ENCODE measurements at places on chromosomes 12 and 14.

DNA sequence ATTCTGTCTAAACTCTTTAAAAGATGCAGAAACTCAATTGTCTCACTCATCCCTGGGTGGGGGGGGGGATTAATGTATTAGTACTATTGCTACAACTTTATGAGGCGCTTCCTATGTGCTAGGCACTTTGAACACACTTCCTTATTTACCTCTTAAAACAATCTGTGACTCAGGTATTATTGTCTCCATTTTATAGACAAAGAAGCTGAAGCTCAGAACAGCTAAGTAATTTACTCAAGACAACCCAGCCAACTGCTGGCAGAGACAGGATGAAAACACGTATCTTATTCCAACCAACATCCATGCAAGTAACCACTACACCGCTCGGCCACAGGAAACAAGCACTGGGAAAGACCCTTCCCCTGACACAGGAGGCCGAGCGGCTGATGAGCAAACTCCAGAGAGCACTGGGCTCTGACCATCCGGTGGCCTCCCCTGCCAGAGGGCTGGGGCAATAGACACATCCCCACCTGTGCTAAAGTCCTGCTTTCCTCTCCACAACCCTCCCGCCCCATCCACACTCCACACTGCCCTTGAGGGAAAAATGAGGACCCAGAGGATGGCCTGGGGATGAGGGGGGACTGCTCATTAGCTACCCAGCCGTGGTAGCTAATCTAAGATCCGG is 244.2 kb downstream of the DPF3 start:
- no peak for DNase-seq

- peak; percentile 32 for DNase-seq
Measured at GRCh38 chr12:112130441-112130998, 5.2 kb downstream of the TRAFD1 start.

DNA sequence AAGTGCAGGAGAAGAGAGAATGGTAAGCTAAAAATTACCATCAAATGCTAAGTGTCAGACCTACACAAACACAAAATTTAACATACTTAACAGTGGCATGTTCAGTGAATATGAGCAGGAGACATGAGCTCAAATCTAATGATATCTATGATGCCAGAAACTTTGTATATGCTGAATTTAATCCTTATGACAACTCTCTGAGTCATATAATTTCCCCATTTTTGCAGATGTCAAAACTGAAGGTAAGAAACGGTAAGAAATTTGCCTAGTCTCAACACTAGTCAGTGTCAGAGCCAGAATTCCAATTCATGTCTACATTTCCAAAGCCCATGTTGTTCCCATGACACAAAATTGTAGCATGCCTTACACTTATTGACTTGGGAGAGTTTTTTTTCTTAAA is 375.8 kb downstream of the APAF1 start:
- no peak for DNase-seq

DNA sequence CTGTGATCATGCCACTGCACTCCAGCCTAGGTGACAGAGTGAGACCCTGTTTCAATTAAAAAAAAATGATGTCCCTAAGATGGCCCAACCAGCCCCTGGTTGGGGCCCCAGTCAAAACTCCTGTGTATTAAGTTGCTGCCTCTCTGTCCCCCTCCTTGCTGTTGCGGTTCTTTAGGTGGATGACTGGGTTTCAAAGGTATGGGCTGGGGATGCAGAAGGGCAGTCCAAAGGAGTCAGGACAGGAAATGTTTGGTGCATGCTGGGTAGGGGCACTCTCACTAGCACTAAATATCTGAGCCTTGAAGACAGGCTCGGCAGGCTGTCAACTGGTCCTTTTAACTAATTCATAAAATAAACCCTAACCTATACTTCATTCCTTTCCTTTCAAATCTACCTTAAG is 12.0 kb upstream of the PIP4K2C start:
- no peak for DNase-seq

GRCh38 chr14:82366803-82367202 is 833.1 kb upstream of the SEL1L start:
- no peak for DNase-seq

DNA sequence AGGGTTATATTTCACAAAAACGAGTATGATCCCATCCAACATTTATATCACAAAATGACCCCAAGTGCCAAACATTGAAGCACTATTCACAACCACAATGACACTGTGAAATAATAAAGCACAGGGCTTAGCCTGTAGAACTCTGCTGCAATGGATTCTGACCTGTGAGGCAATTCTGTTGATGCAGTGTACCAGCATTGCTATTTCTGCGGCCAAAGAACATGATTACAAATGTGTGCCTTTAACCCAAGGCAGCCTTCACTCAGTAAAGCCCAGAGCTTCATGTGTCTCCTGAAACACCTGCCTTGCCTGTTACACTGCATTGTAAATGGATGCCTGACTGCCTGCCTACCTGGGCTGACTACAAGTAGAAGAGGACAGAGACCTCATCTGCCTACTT is 158.0 kb downstream of the PPM1H start:
- DNase-seq, result no peak

- DNase-seq, result no peak
Measured at GRCh38 chr12:69275471-69275891, 36.1 kb downstream of the CPSF6 start.

DNA sequence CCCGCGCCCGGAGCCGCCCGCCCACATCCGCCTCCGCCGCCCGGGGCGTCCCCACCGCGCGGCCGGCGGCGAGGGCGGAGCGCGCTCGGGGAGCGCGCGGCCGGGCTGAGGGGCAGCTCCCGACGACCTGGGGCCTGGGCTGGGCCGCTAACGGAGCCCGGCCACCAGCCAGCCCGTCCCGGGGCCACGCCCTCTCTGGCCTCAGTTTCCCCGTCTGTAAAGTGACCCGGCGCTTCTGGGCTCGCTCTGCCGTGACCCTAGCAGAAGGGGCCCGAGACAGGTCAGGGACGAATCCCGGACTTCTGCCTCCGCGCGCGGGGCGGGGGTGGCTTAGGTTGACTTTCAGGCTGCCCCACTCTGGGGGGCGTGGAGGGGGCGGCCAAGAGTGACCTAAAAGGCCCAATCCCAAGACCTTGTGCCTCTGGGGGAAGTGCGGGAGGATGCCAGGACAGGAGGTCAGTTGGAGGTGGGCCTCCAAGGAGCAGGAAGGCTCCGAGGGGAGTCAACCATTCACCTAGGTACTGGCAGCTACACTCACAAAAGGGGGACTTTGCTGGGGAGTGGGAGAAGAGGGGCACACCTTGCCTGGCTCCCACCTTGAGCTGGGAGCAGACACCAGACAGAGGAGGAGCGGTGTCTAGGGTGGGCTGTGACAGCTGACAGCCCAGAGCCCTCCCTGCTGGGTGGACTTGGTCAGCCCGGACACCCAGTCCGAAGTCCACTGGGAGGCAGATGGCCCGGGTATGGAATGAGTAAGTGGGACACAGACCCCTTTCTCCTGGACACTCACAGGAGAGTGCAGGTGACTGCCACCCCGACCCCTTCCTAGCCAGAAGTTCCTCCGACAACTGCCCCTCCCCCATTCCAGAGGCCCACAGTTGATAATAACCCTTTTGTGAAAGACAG is 486 bp upstream of the AKT1 start:
- peak; percentile 60 for DNase-seq

GRCh38 chr12:52078276-52078675 is 1.2 kb upstream of the SMIM41 start:
- no peak for DNase-seq

- DNase-seq, result no peak
Measured at GRCh38 chr14:77087631-77088030, 10.4 kb upstream of the CIPC start.

DNA sequence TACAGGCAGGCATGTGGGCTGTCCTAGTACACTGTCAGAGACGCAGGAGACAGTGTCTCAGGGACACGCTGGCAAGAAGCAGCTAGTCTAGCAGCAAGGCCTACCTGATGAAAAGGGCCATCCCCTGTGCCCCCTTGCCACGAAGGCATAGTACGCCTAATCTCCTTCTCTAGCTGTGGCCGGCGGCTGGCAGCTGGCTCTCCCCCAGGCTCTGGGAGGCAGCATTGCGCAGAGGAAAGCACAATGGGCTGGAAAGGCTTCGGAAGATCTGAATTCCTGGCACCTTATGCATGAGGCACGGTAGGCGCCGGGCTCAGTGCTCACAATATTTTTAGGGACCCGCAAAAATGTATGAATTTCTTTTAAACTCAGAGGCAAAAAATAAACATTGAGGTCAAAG is 16.0 kb upstream of the PLEKHH1 start:
- DNase-seq, result no peak

GRCh38 chr12:129564768-129565167 is 339.1 kb downstream of the TMEM132D start:
- no peak for DNase-seq

GRCh38 chr12:71415336-71416231 is 24.0 kb upstream of the LGR5 start:
- DNase-seq, result peak; percentile 48

- no peak for DNase-seq
Measured at GRCh38 chr14:104339829-104340228, 201.4 kb downstream of the KIF26A start.

DNA sequence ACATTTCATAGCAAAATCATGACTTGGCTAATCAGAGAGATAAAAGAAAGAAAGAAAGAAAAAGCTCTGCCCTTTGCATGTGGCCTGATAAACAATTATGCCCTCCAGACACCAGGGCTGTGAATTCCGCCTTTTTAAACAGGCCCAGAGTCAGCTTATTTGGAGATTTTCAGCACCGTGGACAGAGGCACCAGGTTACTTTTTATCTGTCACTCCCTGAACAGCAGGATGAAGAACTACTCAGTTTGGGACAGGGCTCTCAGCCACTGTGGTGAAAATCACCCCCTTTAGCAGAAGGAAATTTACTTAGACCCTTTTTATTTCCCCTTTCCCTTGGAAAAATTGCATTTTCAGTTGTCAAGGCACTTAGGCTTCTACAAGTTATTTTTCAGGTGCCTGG is 359.9 kb downstream of the NRXN3 start:
- DNase-seq, result peak; percentile 10

GRCh38 chr12:51357374-51358047 is 11.0 kb upstream of the CELA1 start:
- DNase-seq, result no peak

DNA sequence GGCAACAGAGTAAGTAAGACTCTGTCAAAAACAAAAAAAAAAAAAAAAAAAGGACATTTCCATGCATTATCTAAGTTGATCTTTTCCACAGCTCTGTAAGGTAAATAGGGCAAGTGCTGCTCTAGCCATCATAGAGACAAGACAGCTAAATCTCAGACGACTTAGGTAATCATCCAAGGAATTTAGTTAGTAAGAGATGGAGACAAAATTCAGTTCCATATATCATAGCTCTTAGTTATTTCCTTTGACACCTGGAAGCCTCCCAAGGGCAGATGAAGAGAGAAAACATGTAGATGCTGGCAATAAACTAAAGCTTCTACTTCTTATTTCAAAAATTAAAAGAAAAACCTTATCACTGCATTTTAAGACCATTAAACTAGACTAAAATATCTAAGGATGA is 48.7 kb downstream of the ST8SIA1 start:
- DNase-seq, result no peak

DNA sequence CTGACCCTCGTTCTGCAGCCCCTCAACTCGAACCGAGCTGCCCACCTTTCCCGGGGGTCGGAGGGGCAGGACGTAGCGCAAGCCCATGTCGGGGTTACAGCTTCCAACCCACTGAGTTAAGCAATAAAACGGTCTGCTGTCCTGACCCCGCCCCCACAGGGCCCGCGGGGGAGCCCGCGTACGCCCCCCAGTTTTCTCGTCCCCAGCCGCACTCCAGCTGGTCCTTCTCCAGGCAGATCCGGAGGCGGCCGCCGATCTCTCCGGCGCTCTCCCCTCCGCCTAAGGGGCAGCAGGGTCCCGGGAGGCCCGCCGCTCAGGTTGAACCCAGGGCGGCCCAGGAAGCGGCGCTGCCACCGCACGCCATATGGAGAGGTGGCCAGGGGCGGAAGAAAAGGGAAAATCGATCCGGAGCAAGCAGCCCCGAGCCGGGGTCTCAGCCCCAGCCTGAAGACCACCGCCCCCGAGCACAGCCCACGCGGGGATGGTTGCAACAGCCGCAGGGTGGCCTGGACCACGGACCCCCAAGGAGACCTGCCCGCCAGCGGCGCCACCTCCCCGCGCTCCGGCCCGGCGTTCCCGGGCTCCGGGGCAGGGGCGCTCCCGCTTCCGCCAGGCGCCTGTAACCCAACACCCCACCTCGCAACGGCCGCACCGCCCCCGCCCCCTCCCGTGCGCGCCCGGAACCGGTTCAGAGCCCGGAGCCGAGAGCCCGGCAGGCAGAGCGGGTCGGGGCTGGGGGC is 760 bp downstream of the ACTN1 start:
- no peak for DNase-seq

DNA sequence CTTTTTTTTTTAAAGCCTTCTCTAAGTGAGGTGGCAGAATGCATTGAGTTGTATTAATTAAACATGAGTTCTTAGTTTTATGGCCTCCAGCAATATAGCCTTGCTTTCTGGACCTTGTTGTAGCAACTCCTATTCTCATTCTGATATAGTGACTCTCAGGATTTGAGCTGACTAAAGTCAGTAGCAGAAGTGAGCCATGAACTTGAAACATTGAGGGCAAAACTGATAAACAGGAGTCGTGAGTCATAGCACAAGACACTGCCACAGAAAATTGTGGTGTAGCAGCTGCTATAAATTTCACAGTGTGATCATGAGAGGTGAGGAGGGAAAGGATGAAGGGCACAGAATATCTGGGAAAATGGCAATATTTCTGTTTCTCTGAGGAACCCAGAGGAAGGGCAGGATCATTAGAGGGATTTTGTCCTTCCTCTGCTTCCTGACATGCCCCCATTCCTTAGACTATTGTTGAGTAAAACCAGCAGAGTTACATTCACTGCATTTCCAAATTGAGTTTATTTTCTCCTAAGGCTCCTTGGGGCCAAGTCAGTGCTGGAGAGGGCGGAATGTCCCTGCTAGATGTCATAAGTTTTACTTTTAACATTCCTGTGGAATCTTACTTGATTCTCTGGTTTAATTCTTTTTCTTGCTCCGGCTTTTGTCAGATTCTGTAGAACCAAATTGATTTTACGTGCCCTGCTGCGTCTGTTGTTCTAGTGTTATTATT is 7.5 kb downstream of the KLRG1 start:
- DNase-seq, result no peak

- no peak for DNase-seq
Measured at GRCh38 chr12:109962398-109962797, 33.8 kb downstream of the GIT2 start.

DNA sequence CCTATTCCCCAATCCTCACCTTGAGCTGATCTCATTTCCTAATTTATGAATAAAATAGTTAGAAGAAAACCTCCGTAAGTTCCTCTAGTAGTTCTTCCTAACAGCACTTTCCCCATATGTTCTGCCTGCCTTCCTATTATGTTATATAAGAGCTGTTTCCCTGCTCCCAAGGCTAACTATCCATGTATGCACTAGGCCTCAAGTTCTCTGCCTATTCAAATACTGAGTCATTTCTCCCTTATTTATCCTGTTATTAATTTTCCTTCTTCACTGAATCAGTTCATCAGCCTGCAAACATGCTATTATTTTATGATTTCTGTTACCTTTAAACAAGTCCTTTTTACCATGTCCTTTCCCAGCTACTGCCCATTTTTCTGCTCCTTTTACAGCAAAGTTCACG is 164.1 kb downstream of the EPS8 start:
- no peak for DNase-seq
